ENCODE measurements at places on chromosomes 16 and 17.
A peak's percentile ranks its signal among the peaks of the same experiment; 100 is the strongest.

GRCh38 chr16:84228256-84228838 lies 11.5 kb downstream of the KCNG4 start:
- no peak for DNase-seq

GRCh38 chr17:78176548-78177025 lies 8.2 kb downstream of the SYNGR2 start:
- peak; percentile 87 for DNase-seq

DNA sequence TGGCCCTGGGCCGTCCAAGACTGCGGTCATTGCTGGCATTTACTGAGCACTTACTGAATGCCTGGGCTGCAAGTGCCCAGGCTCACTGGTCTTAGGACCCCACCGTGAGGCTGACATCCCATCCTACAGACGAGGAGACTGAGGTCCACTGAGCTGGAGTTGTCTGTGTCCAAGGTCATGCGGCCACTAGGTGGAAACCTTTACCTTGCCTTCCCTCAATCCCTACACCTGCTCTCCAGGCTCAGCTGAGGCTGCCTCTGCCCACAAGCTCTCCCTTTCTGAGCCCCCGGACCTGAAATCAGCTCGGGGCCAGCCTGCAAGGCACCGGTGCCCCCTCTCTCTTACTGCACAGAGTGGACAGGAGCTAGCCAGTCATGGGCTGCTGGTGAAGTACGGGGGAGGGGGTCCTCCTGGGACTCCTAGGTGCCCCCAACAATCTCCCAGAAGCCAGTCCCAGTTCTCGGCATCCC lies 1.5 kb downstream of the CASKIN1 start:
- DNase-seq = peak; percentile 77

GRCh38 chr16:81324808-81325207 lies 10.0 kb downstream of the GAN start:
- no peak for DNase-seq

DNA sequence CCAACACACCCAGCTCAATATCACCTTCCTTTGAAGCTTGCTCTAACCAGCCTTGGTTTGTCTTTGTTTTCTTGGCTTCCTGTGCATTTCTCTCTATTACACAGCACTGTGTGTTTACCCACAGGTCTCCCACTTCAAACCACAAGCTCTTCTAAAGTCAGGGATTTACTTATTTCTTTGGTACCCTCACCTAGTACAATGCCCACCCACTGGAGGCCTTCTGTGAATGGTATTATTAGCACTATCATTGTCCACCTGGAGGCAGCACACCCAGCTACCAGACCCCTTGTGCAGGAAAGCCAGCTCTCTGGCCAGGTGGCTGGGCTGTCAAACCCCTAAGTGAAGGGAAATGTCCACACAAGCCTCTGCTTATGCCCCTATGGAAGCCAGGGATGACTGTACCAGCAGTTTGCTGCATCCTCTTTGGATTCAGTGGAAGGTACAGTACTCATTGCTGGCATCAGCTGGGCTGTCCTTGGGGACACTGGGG lies 9.4 kb upstream of the TOP2A start:
- DNase-seq = no peak

GRCh38 chr17:69175625-69176456 lies 34.1 kb upstream of the ABCA6 start:
- no peak for DNase-seq

DNA sequence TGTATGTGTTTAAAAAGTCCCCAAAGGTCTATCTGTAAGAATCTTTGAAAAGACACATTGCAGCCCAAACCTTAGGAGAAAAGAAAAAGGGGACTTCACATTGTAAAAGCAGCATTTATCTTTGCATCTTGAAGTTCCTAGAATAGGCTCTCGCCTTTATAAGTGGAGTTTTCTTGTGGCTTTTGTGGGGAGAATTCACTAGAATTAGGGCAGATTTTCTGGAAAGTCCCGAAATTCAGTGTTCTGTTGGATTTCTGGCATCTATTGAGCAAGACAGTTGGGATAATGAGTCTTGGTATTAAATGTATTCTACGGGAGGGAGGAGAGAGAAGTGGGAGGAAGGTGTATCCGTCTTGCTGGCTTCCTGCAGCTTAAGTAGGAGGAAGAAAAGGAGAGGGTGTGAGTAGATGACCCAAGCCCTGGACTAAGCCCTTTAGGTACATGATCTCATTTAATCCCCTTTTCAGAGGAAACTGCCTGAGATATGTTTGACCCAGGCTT lies 62.6 kb downstream of the PRKCA start:
- no peak for DNase-seq

Data from B cell (primary cell).